ENCODE measurements at places on chromosomes 7 and 10.

- DNase-seq = peak; percentile 5
- no peaks in the 10 kb centered on the region for H3K4me1 ChIP-seq
- no peaks in the 10 kb centered on the region for H3K36me3 ChIP-seq
- no peak overlapping the region for H3K4me3 ChIP-seq
- no peaks in the 10 kb centered on the region for H3K27me3 ChIP-seq
Observed at GRCh38 chr7:113774182-113774807, 144.5 kb downstream of the PPP1R3A start.

DNA sequence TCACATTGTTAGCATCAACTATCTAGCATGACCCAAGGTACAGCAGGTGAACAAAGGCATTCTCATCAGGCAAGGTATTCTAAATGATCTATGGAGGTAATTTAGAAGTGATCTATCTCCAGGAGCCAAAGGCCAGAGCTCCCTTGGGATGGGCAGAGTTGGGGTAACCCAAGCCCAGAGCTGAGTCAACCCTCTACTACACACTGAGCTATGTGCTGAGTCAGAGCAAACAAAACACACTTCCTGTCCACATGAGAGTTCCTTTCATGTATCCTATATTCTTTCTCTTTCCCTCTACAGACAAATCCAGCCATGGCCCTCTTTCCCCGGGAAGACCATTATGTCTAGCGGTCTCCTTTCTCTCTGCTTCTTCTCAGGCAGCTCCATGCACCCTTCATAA lies 68.2 kb upstream of the AGK start:
- H3K27ac ChIP-seq = no peak overlapping the region
- DNase-seq = no peak
- no peak overlapping the region for H3K4me3 ChIP-seq
- H3K4me1 ChIP-seq = no peaks in the 10 kb centered on the region
- H3K27me3 ChIP-seq = no peaks in the 10 kb centered on the region

DNA sequence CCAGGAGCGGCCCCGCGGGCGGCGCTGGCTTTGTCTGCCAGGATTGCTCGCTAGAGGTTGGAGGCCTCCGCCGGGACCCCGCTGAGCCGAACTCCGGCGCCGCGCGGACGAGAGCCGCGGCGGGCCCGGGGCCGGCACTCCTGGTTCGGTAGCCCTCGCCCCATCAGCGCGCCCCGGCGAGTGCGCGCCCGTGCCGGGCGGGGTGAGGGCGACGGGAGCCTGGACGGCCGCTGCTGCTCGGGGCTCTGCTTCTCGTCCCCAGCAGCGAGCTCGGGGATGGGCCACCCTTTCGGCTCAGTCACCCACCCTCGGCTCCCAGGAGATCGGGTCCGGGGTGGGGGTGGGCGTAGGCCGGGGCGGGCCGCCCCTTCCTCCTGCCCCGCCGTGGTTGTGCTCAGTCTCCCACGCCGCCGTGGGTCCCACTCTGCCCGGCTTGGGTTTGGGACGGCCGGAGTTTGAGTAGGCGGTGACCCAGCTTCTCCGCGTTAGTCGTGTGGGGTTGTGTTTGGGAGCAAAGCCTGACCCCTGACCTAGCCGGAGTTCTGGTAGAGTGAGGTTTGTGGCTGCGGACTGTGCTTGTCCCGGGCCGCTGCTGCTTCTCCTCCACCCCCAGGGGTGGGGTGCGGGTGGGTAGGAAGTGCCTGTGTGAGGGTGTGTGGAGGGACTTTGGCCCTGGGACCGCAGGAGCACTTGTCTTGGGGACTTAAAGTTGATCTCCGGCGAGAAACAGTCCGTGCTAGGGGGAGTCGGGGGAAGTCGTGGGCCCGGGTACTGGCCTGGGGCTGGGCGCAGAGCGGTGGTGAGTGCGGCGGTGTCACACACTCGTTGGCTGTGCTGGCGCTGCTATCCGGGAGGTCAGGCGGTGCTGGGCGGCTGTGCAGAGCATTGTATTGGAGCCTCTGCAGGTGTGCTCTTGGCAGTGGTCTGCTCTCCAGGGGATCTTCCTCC lies 677 bp downstream of the TSPAN14 start:
- peaks cover 7% of the 10 kb centered on the region for H3K27me3 ChIP-seq
- H3K4me1 ChIP-seq = peaks cover 27% of the 10 kb centered on the region

- H3K27me3 ChIP-seq = no peaks in the 10 kb centered on the region
- DNase-seq = no peak
- H3K4me3 ChIP-seq = no peak overlapping the region
- no peaks in the 10 kb centered on the region for H3K36me3 ChIP-seq
- no peaks in the 10 kb centered on the region for H3K4me1 ChIP-seq
- no peak overlapping the region for H3K27ac ChIP-seq
Observed at GRCh38 chr10:61774031-61774430, 111.3 kb downstream of the CABCOCO1 start.

DNA sequence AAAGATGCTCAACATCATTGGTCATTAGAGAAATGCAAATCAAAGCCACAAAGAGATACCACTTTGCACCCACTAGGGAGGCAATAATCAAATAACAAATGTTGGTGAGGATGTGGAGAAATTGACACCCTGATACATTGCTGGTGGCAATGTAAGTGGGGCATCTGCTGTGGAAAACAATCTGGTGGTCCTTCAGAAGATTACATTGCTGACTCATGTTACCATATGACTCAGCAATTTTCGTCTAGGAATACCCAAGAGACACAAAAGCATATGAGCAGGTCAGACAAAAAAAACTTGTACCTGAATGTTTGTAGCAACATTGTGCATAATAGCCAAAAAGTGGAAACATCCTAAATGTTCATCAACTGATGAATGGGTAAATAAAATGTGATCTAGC lies 4.9 kb upstream of the CLDN3 start:
- H3K36me3 ChIP-seq = no peaks in the 10 kb centered on the region
- peaks cover 24% of the 10 kb centered on the region for H3K27me3 ChIP-seq
- no peak for DNase-seq

DNA sequence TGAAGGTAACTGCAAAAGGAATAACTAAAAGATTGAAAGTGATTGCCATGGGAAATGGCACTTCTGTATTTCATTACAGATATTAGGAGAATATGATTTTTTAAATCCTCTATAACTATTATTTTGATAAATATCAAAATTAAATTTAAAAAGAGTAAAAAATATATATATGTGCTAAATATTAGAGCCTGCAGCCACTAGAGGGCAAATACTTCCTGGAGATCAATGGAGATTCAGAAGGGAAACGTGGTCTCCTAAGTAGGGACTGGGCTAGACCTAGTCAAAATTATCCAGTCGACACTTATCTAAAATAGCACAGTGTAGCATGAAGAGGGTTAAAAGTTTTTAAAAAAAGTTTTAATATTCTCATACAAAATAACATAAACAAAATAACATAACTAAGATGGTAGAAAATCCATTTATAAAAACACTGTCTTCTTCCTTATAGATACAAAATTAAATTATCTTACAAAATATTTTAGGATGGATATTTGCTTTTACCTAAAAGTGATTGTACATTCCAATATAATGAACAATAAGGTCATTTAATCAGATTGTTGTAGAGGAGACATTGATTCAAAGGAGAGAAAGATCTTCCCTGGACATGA lies 434.3 kb downstream of the MDFIC start:
- no peak overlapping the region for H3K4me3 ChIP-seq
- no peak overlapping the region for H3K27ac ChIP-seq
- no peaks in the 10 kb centered on the region for H3K4me1 ChIP-seq
- H3K27me3 ChIP-seq = no peaks in the 10 kb centered on the region

DNA sequence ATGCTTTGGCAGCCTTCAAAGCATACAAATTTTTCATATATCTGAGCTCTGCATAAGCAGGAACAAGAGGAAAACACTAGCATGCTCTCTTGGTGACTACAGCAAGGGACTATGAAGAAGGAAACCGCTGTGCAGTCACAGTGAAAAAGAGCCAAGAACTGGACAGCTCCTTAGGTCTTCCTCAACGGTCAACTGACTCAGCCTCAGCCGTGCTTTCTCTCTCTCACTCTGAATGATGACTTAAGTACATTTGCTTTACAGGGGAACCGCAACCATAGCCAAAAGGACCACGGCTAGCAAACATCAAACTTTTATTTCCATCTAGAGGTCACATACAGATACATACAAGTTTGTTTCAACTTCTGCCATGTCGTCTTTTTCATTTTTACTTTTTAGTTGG lies 69.9 kb downstream of the HYCC1 start:
- H3K27me3 ChIP-seq = no peaks in the 10 kb centered on the region
- H3K4me3 ChIP-seq = no peak overlapping the region
- no peak for DNase-seq
- H3K36me3 ChIP-seq = no peaks in the 10 kb centered on the region
- H3K27ac ChIP-seq = no peak overlapping the region

DNA sequence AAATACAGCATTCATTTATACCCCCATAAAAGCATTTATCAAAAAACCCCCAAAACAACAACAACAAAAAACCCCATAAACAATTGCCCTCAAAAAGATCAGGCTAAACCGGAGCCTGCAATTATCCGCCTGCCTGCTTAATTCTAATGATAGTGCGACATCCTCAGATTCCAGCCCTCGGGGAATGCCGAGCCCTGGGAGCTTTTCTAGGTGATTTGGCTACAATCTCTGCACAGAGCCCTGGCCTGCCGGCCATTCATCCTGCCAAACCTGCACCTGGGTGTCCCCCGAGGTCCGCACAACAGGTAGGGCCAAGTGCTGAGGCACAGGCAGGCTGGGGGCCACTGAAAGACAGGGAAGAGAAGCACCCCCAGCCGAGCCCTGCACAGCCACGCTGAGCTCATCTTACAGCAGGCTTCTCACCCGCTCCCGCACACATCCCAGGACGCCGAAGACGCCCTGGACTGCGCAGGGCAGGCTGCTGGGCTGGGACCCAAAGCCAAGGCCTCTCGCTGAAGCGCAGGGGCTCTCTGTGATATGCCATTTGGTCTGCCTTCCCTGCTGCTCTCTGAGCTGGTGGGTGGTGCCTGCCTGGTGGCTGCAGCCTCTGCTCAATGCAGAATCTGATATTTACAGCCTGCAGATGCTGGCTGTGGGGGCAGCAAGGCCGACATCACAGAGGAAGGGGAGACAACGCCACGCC lies 57.5 kb downstream of the CAMK2B start:
- DNase-seq = no peak
- no peaks in the 10 kb centered on the region for H3K27me3 ChIP-seq
- no peaks in the 10 kb centered on the region for H3K4me1 ChIP-seq
- no peak overlapping the region for H3K27ac ChIP-seq
- H3K36me3 ChIP-seq = no peaks in the 10 kb centered on the region

DNA sequence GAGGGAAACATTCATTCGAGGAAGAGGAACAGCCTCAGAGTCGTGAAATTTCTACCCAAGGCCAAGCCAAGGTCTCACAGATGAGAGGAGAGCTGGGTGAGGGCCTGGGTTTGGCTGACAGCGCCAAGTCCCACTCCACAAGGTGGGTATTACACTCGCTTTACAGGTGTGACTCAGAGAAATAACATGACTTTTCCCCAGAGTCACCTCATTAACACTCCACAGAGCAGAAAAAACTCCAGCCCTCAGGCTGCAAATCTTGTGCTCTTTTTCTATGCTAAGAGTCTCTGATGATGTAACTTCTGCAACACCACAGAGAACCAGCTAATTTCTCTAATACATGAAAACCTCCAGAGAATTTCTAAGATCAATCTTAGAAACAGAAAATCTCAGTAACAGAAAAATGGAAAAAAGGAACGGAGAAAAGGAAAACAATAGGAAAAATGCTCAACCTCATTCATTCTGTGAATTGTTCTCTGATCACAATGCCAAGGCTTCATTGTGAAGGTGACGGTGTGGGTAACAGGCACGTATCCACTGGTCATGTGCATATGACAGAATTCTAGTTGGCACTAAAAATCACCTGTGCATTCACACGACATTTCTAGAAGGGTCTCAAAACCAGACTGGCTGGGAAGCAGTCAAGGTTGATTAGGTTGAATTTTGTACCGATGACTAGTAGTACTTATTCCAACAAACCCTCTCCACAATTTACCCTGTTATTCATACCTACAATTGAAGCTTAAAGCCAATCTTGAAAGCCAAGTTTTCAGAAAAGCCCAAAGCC lies 20.3 kb downstream of the YWHAG start:
- H3K4me3 ChIP-seq = no peak overlapping the region
- H3K4me1 ChIP-seq = no peaks in the 10 kb centered on the region
- H3K27ac ChIP-seq = no peak overlapping the region
- H3K27me3 ChIP-seq = no peaks in the 10 kb centered on the region
- DNase-seq = no peak
- peaks cover 10% of the 10 kb centered on the region for H3K36me3 ChIP-seq

- H3K4me3 ChIP-seq = no peak overlapping the region
- DNase-seq = no peak
- no peaks in the 10 kb centered on the region for H3K4me1 ChIP-seq
Observed at GRCh38 chr10:30366351-30366750, 17.3 kb upstream of the MTPAP start.

- H3K4me1 ChIP-seq = no peaks in the 10 kb centered on the region
- no peaks in the 10 kb centered on the region for H3K27me3 ChIP-seq
- H3K27ac ChIP-seq = no peak overlapping the region
- no peak overlapping the region for H3K4me3 ChIP-seq
- H3K36me3 ChIP-seq = no peaks in the 10 kb centered on the region
Observed at GRCh38 chr7:113285411-113285810, 167.1 kb upstream of the SMIM30 start.

DNA sequence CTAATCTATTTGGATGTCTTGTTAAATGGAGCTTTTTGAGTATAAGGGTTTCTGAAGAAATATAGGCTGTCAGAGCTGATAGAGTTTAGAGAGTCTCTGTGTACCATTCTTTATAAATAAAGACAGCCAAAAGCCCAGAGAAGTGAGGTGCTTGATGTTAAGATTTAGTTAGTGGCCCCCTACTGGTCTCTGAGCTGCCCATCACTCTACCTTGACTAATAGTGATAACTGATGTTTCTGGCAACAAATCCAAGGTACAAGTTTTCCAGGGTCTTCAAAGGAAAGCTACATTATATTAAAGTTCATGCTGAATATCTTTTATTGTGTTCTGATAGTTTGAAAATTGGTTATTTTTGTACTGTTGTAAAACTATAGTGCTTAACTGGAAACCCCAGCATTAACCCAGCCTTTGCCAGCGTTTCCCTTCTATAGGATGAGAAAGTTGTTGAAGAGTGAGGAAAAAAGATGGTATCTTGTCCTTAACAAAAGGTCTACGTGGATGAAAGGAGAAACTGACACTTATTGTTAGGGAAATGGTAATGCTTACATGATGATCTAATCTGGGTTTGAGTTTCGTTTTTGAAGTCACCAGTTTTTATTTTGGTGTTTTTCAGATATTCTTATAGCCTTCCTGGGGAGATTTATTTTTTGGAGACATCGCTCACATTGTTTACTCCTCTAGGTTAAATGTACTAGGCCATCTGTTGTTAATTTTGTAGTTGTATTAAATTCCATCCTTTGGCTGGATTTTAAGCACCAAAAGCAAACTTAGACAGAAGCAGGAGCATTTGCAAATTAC lies 79.0 kb downstream of the AUTS2 start:
- H3K36me3 ChIP-seq = no peaks in the 10 kb centered on the region
- no peaks in the 10 kb centered on the region for H3K4me1 ChIP-seq
- no peaks in the 10 kb centered on the region for H3K27me3 ChIP-seq

- no peak overlapping the region for H3K4me3 ChIP-seq
- no peak overlapping the region for H3K27ac ChIP-seq
- DNase-seq = no peak
- H3K36me3 ChIP-seq = no peaks in the 10 kb centered on the region
Observed at GRCh38 chr10:87618566-87619423, 40.9 kb upstream of the PAPSS2 start.

GRCh38 chr7:68449816-68450215 lies 1148.5 kb upstream of the AUTS2 start:
- DNase-seq = no peak
- H3K27ac ChIP-seq = no peak overlapping the region
- no peaks in the 10 kb centered on the region for H3K36me3 ChIP-seq
- H3K4me3 ChIP-seq = no peak overlapping the region

Data from thymus (tissue), 14 donors.